ENCODE measurements at places on chromosomes 11 and 22. TPM values are rescaled to one million over a fixed set of nuclear protein-coding genes. Genes with fewer than 3 reads are reported as not detected.

GRCh38 chr11:78912778-78913177 is 338.1 kb upstream of the NARS2 start:
- DNase-seq, result no peak

DNA sequence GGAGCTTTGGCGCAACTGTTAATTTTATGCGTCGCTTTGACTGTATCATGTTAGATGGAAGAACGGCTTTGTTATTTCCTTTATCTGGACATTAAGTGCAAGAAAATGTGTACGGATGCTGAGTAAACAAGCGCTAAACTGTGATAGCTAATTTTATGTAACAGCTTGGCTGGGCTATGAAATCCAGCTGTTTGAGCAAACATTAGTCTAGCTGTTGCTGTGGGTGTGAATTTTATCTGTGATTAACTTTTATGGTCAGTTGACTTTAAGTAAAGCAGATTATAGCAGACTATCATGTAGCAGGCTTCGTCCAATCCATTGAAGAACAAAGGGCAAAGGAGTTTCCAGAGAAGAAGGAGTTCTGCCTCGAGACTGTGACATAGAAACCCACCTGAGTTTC is 14.0 kb downstream of the OR8A1 start:
- DNase-seq, result no peak

- DNase-seq, result no peak
These were observed 128.2 kb upstream of the C11orf58 start for GRCh38 chr11:16610213-16610737.

DNA sequence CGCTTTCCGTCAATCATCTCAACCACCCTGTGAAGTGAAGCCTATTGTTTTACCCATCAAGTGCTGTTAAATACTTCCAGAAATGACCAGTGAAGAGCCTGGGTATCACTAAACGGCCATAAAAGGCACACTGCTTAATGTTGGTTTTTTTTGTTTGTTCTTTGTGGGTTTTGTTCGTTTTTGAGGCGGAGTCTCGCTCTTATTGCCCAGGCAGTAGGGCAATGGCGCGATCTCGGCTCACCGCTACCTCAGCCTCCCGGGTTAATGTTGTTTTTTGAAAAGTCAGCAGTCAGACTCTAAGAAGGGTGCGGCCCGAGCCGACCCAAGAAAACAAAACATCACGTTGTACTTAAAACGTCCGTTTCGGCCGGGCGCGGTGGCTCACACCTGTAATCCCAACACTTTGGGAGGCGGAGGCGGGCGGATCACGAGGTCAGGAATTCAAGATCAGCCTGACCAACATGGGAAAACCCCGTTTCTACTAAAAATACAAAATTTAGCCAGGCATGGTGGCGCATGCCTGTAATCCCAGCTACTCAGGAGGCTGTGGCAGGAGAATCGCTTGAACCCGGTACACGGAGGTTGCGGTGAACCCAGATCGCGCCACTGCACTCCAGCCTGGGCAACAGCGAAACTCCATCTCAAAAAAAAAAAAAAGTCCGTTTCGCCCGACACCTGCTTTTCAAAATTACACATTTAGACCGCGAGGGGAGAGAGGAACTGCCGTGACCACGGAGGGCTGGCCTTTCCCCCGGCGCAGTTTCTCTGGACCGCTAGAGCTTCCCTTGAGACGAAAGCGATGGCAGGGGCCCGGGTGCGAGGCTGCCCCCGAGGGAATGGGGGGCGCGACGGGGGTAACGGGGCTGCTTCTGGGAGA is 714 bp downstream of the CD59 start:
- no peak for DNase-seq

DNA sequence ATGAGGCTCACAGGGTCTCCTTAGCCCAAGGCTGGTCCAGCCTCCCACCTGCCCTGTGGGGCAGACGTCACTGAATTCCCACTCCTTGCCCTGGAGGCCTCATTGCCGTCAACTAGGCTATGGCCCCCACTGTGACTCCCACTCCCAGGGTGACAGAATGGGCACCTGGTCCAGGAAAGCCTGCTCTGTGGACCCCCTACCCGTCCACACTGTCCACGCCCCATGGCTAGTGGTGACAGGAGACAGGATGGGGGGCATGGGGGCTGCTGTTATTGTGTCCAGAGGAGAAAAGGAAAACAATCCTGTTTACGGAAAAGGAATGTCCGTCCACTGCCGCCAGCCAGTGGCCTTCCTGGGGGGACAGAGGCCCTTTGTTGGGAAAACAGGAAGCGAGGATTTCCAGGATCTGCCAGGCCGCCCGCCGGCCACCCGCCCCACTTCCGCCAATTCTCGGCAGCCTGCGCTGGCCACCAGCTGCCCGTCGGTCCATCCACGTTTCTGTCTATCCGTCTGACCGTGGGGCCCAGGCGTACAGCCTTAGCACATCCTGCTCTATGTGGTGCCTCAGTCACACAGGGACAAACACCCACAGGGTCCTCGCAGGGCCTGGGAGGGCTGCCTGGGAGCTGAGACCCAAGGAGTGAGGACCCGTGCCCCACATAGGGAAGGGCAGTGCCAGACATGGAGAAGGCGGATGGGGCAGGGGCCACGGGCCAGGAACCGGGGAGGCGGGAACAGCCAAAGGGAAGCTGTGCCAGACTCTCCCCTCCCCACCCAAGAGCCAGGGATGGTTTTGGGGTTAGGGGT is 19.5 kb downstream of the CRELD2 start:
- no peak for DNase-seq

DNA sequence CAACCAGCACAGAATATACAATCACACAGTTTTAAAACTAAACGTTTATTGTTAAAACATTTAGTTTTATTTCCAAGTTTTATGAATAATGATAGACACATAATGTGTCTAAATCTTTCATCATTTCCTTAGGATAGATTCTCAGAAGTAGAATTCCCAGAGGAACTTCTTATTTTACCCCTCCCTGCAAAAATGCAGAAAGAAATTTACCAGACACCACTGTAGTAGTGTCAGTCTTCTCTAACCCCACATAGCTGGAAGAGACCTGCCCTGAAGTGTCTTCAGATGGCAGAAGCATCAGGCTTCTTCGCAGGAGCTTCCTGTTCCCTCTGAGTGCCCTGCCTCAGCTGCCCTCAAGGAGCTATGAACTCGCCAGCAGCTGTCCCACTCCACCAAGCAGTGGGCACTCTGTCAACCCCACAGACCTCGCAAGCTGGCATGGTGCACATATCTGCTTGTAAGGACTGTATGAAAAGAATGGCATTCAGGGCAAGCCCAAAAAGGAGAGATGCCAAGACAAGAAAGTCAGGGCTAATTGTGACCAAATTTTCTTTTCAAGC is 28.5 kb upstream of the PAK1 start:
- no peak for DNase-seq

DNA sequence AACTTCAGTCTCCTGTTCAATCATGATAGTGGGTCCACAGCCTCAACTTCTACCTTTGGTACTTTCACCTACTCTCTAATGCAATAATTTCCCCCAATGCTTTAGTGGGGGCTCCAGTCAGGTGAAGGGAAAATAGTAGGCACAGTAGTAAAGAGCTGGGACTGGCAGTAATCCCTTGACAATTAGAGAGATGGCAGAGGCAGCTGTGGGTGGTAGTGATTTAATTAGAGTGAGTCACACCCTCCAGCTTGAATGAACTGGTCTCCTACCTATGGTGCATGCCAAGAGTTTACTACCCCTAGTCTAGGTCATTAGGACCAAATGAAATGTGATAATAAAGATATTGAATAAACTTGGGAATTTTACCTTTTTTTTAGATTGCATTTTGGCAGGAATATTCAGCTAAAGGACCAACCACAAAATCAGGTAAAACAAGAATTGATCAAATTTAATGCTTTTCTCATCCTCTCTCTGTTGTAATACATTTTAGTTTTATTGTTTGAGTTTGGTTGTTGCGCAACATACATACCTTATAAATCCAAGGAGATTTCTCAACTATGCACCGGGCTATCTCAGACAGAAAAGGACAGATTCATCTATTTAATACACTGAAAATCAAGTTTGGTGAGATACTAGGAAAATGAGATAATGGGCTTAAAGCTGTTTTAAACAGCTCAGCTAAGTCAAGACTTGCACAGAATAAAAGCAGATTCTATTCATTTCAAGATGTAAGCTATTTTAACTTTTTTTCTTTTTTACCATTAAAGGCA is 9.0 kb downstream of the PRRG4 start:
- no peak for DNase-seq

GRCh38 chr11:120281143-120281795 is 41.3 kb downstream of the POU2F3 start:
- DNase-seq, result no peak

DNA sequence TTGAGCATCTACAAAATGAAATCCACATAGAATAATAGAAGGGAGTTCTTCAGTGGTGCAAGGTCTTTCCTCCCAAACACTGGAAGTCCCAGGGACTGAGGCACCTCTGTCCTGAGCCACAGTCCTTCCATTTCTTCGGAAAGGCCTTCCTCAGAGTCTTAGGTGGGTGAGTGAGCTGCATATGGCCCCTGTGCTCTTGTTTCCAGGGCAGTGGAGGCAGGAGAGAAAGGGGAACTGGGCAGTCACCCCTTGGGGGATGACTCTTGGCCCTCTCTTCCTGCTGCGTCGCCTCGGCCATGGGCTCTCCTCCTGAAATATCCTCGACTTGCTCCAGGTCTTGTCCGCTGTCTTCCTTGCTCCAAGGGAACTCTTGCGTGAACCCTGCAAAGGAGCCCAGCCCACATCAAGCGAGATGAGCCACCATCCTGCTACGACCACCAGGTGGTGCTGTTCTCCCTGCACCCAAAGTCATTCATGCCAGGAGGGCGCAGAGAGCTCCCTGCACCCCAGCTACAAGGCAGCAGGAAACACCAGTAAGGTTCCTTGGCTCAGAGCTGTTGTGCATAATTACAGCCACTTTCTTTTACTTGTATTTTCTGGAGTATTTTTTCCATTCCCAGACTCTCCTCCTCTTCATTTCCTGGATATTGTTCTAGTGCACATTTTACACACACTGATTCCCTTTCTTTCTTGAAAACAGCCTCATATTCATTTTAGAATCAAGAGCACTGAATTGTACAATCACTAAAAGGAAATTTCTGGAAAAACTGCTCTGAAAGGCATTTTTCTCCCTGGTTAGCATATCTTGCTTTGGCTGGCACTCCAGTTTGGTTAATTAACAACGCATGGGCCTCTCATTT is 397.8 kb downstream of the OPCML start:
- peak; percentile 60 for DNase-seq

Gene NAALADL1
- 18.9 TPM for total RNA-seq

GRCh38 chr22:46353483-46354105 is 18.1 kb downstream of the TRMU start:
- DNase-seq, result no peak

Gene SAA2
- 1.4 TPM for total RNA-seq

GRCh38 chr11:1827931-1828330 is 6.9 kb upstream of the SYT8 start:
- no peak for DNase-seq

DNA sequence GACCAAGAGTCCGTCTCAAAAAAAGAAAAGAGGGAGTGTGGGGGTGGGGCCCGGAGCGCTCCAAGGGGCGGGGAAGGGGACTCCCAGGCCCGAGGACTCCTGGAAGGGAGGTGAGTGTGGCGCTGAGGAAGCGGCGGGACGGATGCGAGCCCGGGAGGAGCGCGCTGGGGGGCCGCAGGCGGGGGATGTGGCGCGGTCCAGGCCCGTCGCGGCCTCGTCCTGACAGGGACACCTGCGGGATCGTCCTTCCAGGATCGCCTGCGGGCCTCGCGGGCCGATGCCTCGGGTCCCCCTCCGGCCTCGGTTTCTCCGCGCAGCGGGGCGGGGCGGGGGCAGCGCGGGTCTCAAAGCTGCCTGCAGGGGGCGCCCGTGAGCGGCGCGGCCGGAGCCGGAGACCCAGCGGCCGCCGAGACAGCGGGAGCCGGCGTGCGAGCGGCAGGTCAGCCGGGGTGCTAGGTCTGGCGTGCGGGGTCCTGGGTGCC is 3.8 kb upstream of the ADORA2A start:
- DNase-seq, result no peak

DNA sequence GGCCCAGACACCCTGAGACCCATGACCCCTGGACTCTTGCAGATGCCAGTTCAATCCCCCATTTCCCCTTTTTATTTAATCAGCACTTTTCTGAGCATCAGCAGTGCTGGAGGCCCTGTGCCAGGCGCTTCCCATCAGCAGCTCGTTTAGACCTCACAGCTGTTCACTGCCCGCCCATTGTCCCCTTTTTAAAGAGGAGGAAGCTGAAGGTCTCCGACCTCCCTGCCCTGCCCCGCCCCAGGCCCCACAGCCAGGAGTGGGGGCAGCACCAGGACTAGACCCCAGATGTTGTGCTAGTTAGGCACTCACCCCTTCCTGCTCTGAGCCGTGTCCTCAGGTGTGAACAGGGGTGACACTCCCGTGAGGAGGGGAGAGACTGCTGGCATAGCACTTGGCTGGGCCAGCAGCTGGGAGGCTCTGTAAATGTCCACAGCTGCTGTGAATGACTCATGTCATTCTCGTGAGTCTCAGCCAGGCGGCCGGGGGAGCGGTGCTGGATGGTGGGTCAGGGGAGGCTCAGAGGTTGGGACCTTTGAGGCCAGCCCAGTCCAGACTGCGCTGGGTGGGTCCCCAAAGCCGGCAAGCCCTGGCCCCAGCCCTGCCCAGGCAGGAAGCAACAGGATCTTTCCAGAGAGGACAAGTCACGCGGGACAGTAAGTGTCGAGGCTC is 19.9 kb downstream of the EMID1 start:
- peak; percentile 73 for DNase-seq

- peak; percentile 87 for DNase-seq
These were observed 154.9 kb upstream of the NAV2 start for GRCh38 chr11:19557720-19558140.

GRCh38 chr11:44955015-44955738 is 4.5 kb upstream of the TP53I11 start:
- DNase-seq, result peak; percentile 81

DNA sequence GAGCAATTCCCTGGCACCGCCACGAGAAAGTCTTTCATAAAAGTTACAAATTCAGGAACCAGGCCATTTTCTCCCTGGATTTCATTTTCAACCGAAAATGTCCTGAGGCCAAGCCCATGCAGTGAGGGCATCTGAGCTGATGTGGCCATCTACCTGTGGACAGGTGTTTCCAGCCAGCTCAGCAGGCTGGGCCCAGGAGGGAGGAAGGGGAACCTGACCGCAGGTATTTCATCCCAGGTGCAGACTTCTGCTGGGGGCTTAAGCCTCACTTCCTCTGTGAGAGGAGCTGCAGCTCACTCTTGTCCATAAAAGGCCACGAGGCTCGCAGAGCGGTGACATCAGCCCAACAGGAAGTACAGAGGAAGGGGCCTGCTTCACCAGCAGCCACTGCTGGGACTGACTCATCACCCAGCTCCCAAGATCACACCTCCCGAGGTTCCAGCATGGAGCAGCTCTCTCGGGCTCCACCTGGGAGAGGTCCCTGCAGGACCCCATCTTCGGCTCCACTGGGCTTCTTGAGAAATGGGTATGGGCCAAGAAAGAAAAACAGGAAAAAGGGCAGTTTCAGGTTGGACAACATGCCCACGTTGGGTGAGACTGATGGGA is 56.4 kb downstream of the MYH9 start:
- DNase-seq, result peak; percentile 94

DNA sequence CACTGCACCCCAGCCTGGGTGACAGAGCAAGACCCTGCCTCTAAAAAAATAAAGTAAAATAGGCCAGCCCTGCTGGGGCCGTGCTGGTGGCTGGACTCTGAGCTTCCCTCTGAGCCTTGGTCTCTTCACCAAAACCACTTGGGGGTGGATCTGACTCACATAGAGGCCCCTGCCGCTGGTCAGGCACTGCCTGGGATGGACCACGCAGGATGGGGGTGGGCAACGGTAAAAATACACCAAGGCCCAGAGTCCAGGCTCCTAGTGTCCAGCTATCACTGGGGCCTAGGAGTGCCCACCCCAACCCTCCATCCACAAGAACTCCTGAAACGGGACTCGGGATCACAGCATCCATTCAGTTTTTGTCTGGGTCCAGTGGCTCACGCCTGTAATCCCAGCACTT is 12.3 kb upstream of the UPK3A start:
- no peak for DNase-seq

Data from right atrium auricular region (tissue), 2 donors.